ENCODE measurements at places on chromosomes 5 and 9. TPM values are rescaled to one million over a fixed set of nuclear protein-coding genes. Genes with fewer than 3 reads are reported as not detected.

CCL28 gene
- 2.2 TPM for total RNA-seq

SPATA31C1 gene
- total RNA-seq = not detected

FOXD4L6 gene
- 0.69 TPM for total RNA-seq

JADE2 gene
- 104 TPM for total RNA-seq

ADAMTS16 gene
- not detected for total RNA-seq

XPA gene
- total RNA-seq = 12.3 TPM

PFN3 gene
- total RNA-seq = not detected

CCNI2 gene
- total RNA-seq = 0.12 TPM

ANKRD55 gene
- not detected for total RNA-seq

PCDHGA5 gene
- 0.25 TPM for total RNA-seq

PCA3 gene
- total RNA-seq = not detected

IL5 gene
- total RNA-seq = not detected

BTNL8 gene
- not detected for total RNA-seq

LPCAT1 gene
- 22.6 TPM for total RNA-seq

PTGER4 gene
- total RNA-seq = 2.5 TPM

MCIDAS gene
- 1.8 TPM for total RNA-seq

AK6 gene
- 52.4 TPM for total RNA-seq

GPSM1 gene
- 15.5 TPM for total RNA-seq

MPDZ gene
- 10.9 TPM for total RNA-seq

SPATA6L gene
- total RNA-seq = 5.5 TPM

ARL14EPL gene
- not detected for total RNA-seq

EIF4EBP3 gene
- total RNA-seq = 35.3 TPM

ARRDC3 gene
- total RNA-seq = 41.6 TPM

FOXI1 gene
- not detected for total RNA-seq

GCNT1 gene
- 12.4 TPM for total RNA-seq

ALDH7A1 gene
- 46.8 TPM for total RNA-seq

PCDHGB6 gene
- total RNA-seq = 1.4 TPM

HAPLN1 gene
- total RNA-seq = not detected

SMIM33 gene
- not detected for total RNA-seq

SLC46A2 gene
- not detected for total RNA-seq

ENHO gene
- total RNA-seq = not detected

OBP2B gene
- total RNA-seq = not detected

PCDHGA2 gene
- total RNA-seq = 0.33 TPM

SLU7 gene
- 64.6 TPM for total RNA-seq

LCN15 gene
- total RNA-seq = not detected

SEMA5A gene
- total RNA-seq = 1.2 TPM

SRA1 gene
- 107 TPM for total RNA-seq

FABP6 gene
- not detected for total RNA-seq

SPINK1 gene
- total RNA-seq = 1.5 TPM

LCN9 gene
- not detected for total RNA-seq

PDE6A gene
- total RNA-seq = 0.22 TPM

ZNF169 gene
- total RNA-seq = 3.9 TPM

QRFP gene
- not detected for total RNA-seq

ANKDD1B gene
- total RNA-seq = 0.68 TPM

CHMP5 gene
- 67.6 TPM for total RNA-seq

REEP2 gene
- 0.81 TPM for total RNA-seq

TSSK1B gene
- 0.39 TPM for total RNA-seq

FGF1 gene
- total RNA-seq = 0.65 TPM

ADRA1B gene
- 0.14 TPM for total RNA-seq

PALM2AKAP2 gene
- total RNA-seq = 9.1 TPM

ACTBL2 gene
- 0.10 TPM for total RNA-seq

ENTPD8 gene
- not detected for total RNA-seq

SLC1A1 gene
- total RNA-seq = not detected

NPDC1 gene
- total RNA-seq = 171 TPM

HTR4 gene
- total RNA-seq = not detected

TRIM36 gene
- 4.9 TPM for total RNA-seq

FCHSD1 gene
- 21.2 TPM for total RNA-seq

PAIP1 gene
- 105 TPM for total RNA-seq
